ENCODE measurements at places on chromosomes 5 and 9. TPM values are rescaled to one million over a fixed set of nuclear protein-coding genes. Genes with fewer than 3 reads are reported as not detected.

Gene GARIN3
- not detected for total RNA-seq

Gene PCDHA6
- 1.1 TPM for total RNA-seq

DNA sequence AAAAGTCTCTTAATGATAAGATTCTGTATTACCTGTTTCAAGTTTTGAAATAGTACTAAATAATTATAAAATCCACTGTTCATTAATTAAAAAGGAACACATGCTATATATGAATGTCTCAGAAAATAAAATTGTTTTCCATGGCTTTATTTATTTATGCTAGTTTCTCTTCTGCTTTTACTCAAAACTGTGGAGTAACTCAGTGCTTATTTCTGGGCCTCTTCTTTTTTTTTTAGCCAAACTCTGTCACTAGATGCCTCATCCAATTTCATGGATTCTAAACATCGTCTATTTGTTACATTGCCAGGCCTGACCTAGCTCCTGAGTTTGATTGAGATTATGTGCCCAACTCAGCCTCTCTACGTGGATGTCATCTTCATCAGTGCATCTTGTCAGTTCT lies 1509.7 kb downstream of the MAT2B start:
- no peak overlapping the region for H3K27ac ChIP-seq
- no peaks in the 10 kb centered on the region for H3K27me3 ChIP-seq
- H3K4me1 ChIP-seq: no peaks in the 10 kb centered on the region
- H3K4me3 ChIP-seq: no peak overlapping the region
- no peak for DNase-seq

GRCh38 chr5:25285136-25285535 lies 640.4 kb upstream of the CDH10 start:
- no peaks in the 10 kb centered on the region for H3K27me3 ChIP-seq
- H3K36me3 ChIP-seq: no peaks in the 10 kb centered on the region
- H3K4me3 ChIP-seq: no peak overlapping the region
- H3K27ac ChIP-seq: no peak overlapping the region
- no peaks in the 10 kb centered on the region for H3K4me1 ChIP-seq
- DNase-seq: no peak

GRCh38 chr5:122906768-122907167 lies 61.4 kb downstream of the SNX24 start:
- no peaks in the 10 kb centered on the region for H3K27me3 ChIP-seq
- DNase-seq: no peak
- H3K4me3 ChIP-seq: no peak overlapping the region
- H3K27ac ChIP-seq: no peak overlapping the region
- H3K4me1 ChIP-seq: no peaks in the 10 kb centered on the region

DNA sequence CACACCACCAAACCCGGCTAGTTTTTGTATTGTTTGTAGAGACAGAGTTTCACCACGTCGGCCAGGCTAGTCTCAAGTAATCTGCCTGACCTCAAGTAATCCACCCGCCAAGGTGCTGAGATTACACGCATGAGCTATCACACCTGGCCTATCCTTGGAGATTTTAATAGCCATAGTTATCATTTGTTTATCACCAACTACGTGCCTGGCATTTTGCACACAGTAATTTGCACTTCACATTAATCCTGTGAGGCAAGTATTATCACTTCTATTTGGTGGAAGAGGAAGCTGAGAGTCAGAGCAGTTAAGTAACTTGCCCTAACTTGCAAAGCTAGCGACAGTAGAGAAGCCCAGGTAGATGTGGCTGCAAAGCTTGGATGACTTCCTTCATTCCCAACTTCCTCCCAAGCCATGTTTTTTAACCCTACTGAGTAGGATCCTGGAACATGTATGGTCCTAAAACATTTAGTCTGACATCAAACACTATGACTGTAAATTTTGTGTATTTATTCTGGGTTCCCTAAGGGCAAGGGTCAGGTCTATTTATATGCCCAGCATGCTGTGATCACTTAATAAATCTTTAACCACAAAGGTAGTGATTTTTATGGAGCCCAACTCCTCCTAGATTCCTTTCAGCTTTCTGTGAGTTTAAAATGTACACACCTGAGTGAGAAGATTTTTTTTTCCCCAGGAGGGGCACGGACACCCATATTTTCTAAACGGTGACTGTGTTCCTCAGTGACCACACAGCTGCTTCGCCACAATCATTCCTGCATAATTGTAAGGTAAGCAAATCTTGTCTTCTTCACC lies 100.2 kb upstream of the RAI14 start:
- H3K27me3 ChIP-seq: no peaks in the 10 kb centered on the region
- H3K36me3 ChIP-seq: no peaks in the 10 kb centered on the region
- no peak for DNase-seq
- H3K4me1 ChIP-seq: no peaks in the 10 kb centered on the region
- no peak overlapping the region for H3K27ac ChIP-seq

DNA sequence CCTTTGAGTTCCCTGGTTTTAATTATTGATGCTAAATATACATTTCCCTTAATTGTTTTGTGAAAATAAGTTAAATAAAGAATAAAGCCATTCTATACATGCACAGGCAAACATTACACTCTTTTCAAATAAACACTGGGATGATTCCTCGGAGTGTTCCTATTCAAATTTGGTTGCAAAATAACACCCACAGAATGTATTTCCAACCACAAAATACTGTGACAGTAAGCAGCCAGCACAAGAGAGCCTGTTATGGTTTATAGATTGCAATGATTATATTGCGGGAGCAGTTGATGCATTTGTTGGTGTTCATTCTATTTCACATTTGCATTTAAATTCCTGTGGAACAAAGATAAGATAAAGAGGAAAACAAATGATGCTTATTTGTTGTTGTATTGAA lies 632.6 kb upstream of the WWC1 start:
- no peak overlapping the region for H3K4me3 ChIP-seq
- H3K36me3 ChIP-seq: no peaks in the 10 kb centered on the region
- H3K27ac ChIP-seq: no peak overlapping the region
- H3K27me3 ChIP-seq: no peaks in the 10 kb centered on the region
